Hematopoietic multipotent progenitor cell treated with erythropoietin and hydrocortisone succinate and interleukin-3 and kit ligand, for 6 days (in vitro differentiated cells): ENCODE measurements at places on chromosomes 6 and 20.
A peak's percentile ranks its signal among the peaks of the same experiment; 100 is the strongest.

GRCh38 chr20:44001667-44002596 lies 87.3 kb downstream of the TOX2 start:
- DNase-seq = no peak

DNA sequence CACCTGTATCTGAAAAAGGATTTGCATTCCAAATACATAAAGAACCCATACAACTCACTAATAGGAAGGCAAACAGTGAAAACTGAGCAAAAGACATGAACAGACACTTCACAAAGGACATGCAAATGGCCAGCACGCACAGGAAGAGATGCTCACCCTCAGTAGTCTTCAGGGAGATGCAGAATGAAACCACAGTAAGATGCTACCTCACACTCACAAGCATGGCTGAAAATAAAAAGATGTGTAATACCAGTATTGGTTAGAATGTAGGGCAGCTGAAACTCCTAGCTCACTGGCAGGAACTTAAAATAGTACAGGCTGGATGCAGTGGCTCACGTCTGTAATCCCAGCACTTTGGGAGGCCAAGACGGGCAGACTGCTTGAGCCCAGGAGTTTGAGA lies 64.6 kb downstream of the SNX5 start:
- no peak for DNase-seq

DNA sequence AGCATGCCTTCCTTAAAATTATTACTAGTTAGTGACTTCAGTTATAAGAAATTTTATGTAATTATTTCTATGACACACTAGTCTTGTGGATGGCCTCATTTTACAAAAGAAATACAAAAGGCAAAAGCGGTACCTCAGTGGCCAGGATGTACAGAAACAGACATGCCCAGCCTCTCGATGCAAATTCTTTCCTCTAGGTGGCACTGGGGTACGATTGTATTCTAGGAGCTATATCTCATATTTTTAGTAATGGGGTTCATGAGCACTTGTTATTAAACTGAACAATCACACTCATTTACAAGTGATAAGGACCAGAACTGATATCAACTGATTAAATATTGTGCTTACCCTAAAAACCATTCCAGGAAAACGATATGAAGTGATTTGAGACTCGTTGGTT lies 59.8 kb downstream of the SOD2 start:
- DNase-seq = peak; percentile 68

DNA sequence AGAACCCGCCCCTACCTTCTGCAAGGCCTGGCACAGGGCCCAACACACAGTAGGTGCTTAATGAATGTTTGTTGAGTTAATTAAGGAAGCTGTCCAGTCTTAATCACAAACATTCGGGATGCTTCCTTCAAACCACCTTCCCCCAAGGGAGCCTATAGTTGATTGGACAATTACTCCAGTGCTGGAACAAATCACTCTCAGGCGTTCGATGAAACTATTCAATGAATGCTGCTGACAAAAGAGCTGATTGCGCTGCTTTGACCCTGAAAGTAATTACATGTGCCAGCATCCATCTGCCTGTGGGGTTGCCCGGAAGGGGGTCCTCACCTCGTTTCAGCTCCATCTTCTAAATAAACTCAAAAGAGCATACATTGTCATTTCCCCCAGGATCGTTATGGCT lies 112.0 kb upstream of the SRSF6 start:
- no peak for DNase-seq

DNA sequence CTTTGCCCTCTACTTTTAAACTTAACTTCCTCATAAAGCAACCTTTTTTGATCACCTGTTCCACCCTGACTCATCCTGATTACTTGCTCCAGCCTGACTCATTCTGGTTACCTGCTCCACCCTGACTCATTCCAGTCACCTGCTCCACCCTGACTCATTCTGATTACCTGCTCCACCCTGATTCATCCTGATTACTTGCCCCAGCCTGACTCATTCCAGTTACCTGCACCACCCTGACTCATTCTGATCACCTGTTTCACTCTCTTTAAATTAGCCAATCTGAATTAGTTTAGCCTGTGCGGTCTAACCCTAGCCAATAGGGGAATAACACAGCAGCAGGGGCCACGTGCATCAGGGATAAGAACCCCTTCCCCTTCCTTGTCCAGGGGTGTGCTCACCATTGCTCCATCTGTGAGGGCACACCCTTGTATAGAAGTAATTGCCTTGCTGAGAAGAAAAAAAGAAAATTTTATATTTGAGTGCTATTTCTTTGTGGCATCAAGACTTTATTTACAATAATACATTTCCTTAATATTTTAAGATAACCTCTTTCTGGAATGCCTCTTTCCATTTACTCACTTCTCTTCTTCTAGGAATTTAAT lies 17.9 kb downstream of the HLA-G start:
- no peak for DNase-seq

DNA sequence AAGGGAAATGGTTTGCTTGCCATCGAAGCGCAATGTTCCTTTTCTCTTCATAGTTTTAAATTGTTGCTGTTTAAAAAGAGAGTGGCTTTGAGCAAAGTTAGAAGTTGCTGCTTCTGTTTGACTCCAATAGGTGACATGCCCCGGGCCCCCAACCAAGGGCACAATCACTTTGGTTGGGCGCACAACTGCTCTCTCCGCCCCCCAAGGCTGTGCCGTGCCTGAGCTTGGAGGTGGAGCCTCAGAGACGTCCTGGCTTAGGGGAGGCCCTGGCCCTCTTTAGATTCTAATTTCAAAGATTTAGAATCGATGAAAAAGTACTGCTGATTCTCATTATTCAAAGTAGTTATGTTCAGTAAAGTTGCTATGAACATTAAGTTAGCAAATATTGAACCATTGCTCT lies 725.9 kb downstream of the COL12A1 start:
- no peak for DNase-seq

DNA sequence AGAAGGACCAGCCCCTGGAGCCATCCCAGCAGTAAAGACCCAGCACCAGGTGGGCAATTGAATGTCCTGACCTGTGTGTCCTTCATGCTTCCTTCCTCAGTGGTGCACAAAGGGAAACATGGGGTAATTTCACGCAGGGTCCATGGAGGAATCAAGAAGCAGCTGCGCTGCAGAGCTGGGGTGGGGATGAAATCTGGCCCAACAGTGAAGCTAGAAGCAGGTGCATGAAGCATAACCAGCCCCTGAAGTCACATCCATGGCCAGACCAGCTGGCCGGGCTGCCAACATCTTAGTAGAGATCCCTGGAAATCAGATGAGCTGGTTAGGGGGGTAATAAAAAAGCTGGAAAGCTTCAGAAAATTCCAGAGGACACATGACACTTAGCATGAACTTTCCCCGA lies 646.7 kb upstream of the DEFB115 start:
- no peak for DNase-seq

DNA sequence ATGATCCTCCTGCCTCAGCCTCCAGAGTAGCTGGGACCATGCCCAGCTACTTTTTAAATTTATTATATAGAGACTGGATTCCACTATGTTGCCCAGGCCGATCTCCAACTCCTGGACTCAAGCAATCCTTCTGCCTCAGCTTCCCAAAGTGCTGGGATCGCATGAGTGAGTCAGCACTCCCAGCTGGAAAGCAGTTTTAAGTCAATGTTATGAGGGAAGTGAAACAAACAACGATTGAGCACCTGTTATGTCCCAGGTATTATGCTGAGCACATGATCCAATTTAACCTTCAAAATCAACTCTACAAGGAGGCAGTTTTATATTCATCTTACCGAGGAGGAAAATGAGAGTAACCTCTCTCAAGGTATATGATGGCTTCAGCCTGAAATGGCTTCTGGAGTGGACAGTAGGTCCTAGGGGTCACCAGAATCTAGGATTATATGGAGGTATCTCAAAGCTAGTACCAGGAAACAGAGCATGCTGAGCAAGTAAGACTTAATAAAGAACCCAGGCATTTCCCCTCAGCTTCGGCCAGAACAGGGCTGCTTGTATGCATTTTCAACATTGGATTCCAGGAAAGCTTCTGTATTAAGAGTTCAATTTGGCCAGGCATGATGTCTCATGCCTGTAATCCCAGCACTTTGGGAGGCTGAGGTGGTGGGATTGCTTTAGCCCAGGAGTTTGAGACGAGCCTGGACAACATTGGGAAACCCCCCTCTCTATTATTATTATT lies 55.0 kb downstream of the EDN1 start:
- DNase-seq = no peak

DNA sequence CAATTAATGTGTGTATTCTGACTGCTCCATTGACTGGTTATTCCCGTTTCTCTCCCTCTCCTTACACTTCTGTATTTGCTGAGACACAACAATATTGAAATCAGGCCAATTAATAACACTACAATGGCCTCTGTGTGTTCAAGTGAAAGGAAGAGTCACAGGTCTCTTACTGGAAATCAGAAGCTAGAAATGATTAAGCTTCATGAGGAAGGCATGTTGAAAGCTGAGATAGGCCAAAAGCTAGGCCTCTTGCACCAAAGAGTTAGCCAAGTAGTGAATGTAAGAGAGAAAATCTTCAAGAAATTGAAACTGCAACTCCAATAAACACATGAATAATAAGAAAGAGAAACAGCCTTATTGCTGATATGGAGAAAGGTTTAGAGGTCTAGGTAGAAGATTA lies 489.5 kb upstream of the CITED2 start:
- no peak for DNase-seq

GRCh38 chr20:7908905-7909304 lies 31.4 kb downstream of the HAO1 start:
- no peak for DNase-seq

DNA sequence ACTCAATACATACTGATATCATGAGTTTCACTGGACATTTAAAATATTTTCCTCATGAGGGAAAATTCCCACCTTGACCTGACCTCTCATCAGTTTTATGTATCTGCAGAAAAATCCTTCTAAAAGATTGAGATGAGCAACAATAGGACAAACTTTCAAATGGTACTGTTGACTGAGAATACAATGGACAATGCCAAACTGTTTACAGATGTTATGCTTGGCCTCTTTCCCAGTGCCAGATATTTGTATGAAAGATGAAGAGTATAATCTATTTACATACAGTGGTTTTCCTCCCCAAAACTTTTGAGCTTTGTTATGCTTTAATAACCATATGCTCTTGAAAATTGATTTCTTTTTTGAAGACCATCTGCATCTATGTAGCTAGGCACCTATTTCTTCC lies 245.1 kb upstream of the RSPO3 start:
- DNase-seq = no peak

- DNase-seq = peak; percentile 1
Measured at GRCh38 chr6:81847866-81848265, 95.4 kb upstream of the TENT5A start.

GRCh38 chr6:161198176-161198575 lies 75.7 kb downstream of the AGPAT4 start:
- DNase-seq = no peak

DNA sequence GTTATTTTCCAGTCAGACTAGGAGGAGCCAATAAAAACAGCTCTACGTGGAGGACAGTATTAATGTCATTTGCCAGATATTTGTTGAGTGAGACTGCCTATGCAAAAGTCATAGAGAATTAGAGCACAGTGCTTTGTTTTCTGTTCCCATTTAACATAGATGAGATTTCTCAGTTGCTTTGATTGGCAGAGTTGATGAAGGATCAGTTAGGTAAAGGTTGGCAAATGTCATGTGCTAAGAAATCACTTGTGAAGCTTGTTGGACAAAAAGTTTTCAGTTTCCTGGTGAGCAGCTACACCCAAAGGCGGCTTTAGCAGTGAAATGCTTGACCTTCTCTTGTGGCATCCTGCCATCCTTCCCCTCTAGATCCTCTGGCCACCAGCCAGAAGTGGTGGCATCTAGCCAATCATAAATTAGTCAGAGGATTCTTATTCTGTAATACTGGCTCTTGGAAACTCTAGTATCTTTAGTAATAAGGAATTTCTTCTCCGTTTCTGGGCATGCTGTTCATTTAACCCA lies 37.0 kb downstream of the BCKDHB start:
- DNase-seq = peak; percentile 69

DNA sequence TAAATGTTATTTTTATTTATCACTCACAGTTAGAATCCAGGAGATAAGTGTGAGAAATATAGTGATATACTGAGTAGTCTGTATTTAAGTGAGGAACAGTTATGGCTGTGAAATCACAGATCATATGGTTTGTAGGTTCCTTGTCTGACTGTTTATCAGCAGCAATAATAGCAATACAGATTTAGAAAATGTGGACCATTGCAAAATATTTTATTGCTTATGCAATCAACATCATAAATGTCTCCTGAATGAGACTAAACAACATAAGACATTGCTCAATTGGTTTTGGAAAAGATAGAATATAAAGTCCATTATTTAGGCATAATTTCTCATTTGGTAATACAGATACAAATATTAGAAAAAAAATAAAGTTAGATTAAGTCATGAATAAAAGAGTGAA lies 43.7 kb downstream of the CCDC170 start:
- DNase-seq = no peak

DNA sequence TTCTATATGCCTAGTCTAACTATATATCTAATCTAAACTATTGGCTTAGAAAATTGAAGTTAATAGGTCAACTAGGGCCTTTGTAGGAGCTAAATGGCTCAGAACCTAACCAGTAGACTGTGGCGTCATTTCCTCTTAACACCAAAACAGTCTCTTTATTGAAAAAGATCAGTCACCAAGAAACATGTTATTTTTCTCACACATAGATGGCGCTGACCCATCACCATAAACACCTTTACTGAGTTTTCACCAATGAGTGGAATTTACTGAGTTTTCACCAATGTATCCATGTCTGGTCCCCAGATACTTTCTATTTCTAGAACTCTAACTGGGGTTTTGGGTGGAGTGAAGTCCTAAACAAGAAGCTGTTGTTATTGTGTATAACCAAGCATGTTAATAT lies 636.0 kb downstream of the BCKDHB start:
- DNase-seq = peak; percentile 27

GRCh38 chr6:31972709-31973350 lies 892 bp upstream of the DXO start:
- peak; percentile 41 for DNase-seq

DNA sequence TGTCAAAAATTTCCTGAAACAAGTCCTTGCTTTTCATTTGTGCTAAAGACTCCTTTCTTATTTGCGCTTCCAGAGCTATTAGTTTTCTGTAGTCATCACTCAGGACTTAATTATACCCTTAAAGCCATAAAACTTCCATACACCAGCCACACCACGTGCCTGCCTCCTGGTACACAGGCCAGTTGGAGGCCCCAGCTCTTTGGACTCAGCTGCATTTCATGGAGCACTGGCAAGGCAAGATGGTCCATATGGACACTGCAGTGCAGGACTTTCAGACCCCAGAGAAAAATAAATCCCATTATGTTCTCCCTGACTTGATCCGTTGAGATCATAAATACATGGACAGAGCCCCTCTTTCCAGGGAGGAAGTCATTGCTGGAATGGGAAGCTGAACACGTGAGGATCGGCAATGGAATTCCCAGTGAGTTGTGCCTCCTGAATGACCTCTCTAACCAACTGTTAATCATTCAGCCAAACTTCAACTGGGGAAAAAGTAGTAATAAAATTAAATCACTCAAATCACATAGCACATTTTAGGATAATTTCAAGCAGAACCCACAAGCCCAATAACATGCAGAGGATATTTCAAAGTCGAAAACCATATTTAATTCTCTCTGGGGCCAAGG lies 173.1 kb downstream of the HACE1 start:
- DNase-seq = no peak

- DNase-seq = no peak
Measured at GRCh38 chr20:60422848-60423247, 464.6 kb downstream of the CDH26 start.
